LHCN-M2 (cell line): ENCODE measurements at places on chromosomes 2 and 18.

DNA sequence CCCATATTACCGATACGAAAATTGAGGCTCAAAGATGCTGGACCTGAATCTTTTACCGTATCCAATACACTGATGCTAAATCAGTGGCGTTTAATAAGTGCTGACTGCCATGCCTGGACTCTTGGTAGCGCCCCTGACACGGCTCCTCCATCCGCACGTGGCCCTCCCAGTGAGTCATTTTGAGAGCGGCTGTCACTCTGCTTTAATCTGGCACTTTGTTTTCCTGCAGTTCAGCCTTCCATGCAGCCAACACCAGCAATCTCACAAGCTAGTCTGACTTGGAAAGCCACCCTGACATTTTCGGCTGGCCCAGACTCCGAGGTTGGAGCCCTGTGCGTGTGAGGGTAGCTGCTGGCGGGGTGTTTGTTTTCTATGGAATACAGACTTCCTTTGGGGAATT lies 155.1 kb upstream of the LMAN1 start:
- peak; percentile 50 for DNase-seq

GRCh38 chr2:168515502-168515901 lies 59.4 kb downstream of the CERS6 start:
- DNase-seq, result peak; percentile 89

GRCh38 chr2:4134551-4135550 lies 431.5 kb downstream of the DCDC2C start:
- DNase-seq, result no peak

DNA sequence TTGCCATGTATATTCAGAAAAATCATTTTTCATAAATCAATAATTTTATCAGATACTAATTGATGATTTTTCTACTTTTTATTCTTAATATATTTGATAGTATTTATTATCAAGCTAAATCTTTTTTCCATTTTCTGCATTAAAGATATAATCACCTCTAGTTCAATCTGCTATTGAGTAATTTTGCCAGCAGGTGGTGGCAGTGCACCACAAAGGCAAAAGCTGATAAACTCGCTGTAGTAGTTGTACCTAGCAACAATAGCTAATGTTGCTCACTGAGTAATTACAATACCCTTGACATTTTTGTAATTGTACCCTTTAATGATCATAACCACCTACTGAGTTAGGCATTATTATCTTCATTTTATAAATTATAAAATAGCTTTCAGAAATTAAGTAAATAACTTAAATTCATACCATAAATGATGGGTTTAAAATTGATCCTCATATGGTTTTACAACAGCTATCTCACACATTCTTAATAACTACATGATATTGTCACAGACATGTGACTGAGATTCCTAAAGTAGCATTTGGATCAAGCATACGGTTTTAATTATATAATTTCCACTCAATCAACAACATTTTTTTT lies 52.0 kb upstream of the CALCRL start:
- DNase-seq, result peak; percentile 69

GRCh38 chr18:37398248-37398920 lies 167.2 kb downstream of the CELF4 start:
- no peak for DNase-seq

DNA sequence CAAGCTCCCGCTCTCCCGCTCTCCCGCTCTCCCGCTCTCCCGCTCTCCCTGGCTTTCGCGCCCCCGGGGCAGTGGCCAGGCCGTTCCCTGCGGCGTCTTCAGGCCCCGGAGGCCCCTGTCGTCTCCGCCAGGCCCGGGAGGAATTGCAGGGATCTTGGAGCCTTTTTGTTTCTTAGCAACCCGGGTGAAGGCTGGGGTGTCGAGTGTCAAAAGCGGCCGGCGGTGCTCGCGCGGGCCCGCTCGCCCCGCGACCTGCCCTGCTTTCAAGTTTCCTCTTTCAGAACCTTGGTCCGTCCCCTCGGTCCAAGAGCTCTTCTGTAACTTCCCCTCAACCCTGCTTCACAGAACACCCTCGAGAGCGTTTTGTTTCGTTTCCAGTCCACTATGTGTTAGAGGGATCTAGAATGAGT lies 1.4 kb downstream of the RNF138 start:
- DNase-seq, result peak; percentile 47
